ENCODE measurements at places on chromosomes 12 and 14.

- DNase-seq, result no peak
Measured at GRCh38 chr14:26738571-26738970, 140.7 kb upstream of the NOVA1 start.

DNA sequence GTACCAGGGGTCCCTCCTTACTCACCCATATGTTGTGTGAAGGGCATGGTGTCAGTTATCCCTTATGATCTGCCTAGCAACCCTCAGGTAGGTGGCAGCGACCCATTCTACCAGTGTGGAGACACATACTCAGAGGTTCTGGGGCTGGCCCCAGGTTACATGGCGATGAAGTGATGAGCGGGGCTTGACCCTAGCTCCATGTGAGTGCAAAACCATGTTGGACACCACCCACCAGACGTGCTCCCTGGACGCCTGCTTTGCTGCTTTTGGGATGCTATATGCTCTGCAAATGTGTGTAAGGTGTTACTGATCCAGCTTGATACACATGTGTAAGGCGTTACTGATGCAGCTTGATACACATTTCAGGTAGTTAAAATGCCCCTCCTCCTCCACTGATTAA, 33.3 kb downstream of the EP400 start:
- DNase-seq, result no peak

- DNase-seq, result no peak
Measured at GRCh38 chr12:100359248-100359647, 2.4 kb downstream of the SLC17A8 start.

- peak; percentile 68 for DNase-seq
Measured at GRCh38 chr14:99026471-99026870, 245.5 kb downstream of the BCL11B start.

DNA sequence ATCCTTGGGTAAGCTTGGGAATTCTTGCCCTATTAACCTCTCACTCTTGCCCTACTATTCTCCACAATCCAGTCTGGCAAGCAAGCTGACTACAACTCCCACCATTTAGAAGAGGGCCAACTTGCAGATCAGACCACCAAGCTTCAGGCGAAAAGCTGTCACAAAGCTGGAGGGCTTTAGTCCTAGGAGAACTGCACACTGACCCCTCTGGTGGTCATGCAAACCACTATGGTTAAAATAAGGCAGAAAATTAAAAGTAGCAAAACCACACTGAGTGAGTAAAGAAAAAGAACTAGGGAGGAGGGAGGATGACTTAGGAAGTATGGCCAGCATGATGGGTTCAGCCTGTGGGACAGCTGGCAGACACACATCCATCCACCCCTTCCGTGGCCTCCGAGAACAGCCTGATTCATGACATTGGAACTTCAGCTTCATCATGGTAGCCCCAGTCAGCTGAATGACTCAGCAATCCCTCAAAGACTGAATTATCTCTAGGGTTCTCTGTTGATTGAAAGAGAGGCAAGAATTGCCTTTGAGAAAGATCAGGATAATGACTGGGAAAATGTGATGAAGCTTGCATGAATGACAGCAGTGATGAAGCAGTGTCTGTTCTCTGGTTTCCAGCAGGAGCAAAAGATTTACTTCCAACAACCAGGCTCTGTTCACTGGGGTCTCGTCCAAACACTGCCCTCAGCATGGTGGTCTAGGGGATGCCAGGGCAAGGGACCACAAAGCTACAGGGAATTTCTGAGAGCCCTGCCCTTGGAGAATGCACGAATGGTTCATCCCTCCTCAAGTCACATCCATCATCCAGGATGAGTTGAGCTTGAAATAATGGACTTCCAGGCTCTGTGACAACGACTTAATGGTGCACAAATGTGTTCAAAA, 24.4 kb downstream of the PITPNM2 start:
- no peak for DNase-seq

GRCh38 chr14:36021591-36022320, 154.8 kb downstream of the PTCSC3 start:
- no peak for DNase-seq

DNA sequence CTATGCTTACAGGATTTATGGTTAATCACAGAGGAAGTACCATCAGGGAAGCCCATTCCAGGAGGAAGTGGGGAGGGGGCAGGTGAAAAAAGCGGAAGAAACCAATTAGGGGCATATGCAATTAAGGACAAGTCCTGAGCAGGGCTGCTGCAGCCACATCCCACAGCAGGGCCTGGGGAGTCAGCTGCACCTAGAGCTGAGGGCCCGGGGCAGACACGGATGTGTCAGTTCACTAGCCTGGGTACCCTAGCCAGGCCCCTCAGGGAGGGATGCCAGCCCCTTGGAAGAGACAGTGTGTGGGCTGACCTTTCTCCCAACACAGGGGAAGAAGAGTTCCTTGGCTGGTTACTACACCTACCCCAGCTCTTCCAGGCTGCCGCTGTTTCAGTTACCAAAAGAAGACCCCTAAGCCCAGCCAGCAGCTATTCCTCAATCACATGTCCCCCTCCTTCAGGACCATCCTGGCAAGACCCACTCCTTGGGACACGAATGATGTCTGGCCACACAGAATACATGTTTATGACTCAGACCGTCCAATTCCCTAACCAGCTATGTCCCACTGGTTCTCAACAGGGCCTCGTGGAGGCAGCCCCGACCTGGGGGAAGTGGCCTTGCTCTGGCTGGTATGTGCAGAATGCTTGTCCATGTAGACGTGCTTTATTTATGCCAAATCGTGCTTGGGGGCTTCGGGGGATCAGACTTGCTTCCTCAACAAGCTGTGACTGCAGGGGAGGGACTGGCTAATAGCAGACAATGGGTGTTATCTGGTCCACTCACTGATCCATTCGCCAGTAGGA, 133.7 kb upstream of the RTL1 start:
- no peak for DNase-seq

DNA sequence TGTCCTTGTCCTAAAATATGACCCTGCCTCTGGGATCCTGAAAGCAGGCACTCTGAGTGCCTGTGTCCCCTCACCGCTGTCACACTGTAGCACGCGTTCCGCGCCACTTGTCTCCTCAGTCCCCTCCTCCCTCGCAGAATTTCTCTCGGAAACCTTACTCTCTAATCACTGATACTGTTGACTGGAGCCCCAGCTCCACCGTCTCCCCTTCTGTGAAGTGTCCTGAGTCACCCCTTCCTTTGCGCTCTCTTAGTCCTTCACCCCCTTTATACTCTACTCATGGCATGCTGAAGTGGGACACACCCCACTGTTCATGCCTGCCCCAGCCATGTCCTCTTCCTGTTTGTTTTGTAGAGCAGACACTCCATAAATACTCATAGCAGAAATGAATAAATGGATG, 104.7 kb downstream of the ZNF664 start:
- DNase-seq, result no peak

DNA sequence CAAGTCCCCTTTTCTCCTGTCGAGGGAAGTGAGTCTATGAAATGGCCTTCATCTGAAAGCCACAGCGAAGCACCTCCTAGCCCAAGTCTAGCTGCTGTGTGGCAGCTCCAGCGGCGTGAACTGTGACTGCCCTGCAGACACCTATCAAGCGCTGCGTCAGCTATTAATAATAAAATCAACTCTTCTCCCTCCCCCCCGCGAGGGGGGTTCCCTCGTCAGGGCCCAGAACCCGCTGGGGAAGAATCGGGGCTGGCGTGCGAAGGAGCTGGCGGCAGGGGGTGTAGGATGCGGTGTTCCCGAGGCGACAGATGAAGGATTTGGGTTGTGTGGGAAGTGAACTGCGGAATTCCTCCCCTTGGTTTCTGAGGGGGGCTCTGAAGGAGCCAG, 662 bp upstream of the ATP2A2 start:
- DNase-seq, result peak; percentile 68

GRCh38 chr12:52946334-52946733, 2.6 kb upstream of the KRT18 start:
- DNase-seq, result no peak

- no peak for DNase-seq
Measured at GRCh38 chr12:64057706-64058105, 164.4 kb downstream of the KICS2 start.

DNA sequence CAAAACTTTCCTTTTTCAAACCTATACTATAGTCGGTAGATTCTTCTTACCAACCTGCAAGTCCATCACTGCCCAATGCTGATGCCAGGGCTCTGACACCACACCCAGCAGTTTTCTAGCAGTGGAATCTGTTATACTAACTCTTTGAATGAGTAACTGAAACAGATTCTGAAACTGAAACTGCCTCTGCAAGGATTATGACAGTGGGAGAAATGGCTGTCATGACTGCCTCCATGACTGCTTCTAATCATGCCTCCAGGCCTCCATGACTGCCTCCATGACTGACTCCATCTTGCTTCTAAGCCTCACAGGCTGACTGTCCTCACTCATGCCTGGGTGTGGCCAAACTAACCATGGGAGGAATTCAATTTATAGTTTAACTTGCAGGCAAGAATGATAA, 29.4 kb upstream of the OXA1L start:
- DNase-seq, result no peak

- DNase-seq, result no peak
Measured at GRCh38 chr12:113359133-113359938, 949 bp downstream of the PLBD2 start.

Measured in NCI-H524 (cell line).